ENCODE measurements at places on chromosomes 16 and 17.
A peak's percentile ranks its signal among the peaks of the same experiment; 100 is the strongest.

GRCh38 chr17:1322480-1322879 lies 43.0 kb downstream of the TRARG1 start:
- no peak for DNase-seq

GRCh38 chr16:68377667-68378393 lies 67.0 kb downstream of the PRMT7 start:
- DNase-seq, result no peak

DNA sequence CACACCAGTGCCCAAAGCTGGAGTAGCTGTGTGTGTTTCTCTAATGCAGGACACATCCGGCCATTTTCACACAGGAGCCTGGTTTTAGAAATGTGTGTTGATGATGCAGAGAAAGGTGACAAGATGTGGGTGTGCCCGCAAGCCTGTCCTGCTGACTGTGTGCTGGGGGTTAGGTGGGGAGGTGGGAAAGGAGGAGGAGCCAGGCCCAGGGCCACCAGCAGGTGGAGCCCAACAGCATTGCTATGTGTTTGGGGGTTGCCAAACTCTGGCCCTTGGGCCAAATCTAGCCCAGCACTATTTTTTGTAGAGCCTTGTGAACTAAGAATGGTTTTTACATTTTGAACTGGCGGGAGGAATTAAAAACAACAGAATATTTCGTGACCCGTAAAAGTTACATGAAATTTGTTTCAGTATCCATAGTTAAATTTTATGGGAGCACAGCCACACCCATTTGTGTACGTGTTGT lies 61.7 kb upstream of the LGALS9 start:
- DNase-seq, result no peak

DNA sequence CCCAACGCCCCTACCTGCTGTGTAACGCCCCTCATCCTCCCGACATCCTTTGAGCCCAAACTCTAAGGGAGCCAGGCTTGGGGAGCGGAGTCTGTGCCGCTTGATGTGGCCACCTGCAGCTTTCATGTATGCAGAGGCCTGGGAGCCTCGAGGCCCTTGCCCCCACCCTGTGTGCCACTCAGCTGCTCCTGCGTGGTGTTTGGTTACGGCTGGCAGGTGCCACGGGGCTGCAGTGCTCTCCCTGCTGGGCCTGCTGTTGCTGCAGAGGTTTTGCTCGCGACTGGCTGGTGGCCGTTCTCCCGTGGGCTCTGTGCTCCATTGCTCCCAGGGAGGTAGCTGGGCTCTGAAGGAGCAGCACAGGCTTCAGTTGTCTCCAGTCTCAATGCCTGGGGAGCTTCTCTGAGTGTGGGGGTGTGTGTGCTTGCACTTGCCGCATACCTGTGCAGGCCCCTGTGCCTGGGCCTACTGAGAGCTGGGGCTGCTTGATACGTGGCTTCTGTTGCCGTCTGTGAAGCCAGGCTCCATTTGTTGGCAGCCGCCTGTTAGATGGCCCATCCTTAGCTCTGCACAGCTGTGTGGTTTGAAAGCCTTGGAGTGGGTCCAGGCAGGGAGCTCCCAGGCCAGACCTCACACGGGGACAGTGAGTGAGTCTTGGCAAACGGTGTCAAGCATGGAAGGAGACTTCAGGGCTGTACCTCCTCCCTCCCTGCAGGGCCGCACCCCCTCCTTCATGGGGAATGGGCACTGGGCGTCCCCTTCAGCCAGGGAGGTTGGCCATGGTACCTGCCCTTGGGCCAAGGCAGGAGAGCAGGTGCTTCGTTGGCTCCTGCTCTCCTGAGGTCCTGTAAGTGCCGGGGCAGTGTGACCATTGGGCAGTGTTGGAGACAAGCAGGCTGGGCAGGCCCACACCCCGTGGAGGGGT lies 47.2 kb downstream of the PDPK1 start:
- no peak for DNase-seq

DNA sequence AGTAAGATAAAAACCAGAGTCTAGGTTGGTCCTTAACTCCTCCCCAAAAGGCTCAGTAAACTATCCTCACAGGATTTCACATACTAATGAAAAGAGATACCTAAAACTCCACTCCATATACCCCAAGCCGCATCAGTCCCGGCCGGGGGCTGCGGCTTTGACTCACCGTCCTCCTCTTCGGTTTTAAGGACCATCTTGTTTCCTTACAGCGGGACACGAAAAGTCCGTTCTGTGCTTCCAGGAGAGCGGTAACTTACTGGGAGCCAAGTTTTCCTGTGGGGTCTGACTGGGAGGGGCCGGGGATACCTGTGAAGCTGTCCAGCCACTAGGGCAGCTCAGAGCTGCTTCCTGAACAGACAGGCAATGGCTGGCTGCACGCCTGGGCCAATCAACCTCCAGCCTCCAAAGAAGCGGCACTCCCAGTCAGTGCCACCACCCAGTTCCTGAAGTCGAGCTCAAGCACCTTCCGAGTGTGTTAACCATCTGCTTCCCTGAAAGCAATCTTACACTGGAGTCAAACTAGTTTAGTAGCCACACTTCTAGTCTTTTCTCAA lies 45.5 kb downstream of the CYTH1 start:
- peak; percentile 28 for DNase-seq

GRCh38 chr16:70565053-70565452 lies 41.4 kb downstream of the SF3B3 start:
- DNase-seq, result no peak

DNA sequence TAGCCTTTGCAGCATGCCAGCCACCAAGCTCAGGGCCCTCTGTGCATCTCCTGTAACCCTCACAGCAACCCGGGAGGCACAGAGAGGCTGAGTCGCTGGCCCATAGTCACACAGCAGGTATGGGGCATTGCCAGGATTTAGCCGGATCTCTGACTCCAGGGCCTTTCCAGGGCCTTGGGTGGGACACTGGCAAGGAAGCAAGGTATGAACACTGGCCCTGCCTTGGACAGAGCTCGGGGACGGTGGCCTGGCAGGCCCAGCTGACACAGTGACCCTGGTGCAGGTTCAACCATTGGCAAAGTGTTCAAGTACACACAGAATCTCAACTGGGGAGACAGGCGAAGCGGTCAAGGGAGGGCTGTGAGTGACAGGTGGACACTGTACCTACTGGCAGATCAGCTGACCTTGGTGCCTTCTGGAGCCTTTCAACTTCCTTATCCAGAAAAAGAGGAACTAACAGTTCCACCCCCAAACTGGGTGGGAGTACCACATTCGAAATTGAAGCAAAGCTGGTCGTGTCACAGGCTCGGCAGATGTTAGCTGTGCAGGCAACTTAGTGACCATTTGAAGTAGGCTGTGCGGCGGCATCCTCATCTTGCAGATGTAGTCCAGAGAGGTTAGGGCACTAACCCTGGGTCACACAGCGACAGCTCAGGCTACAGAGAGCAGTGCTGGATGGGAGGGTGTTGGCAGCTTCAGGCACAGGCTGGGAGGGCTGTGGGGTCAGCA lies 287.4 kb downstream of the SEC14L1 start:
- no peak for DNase-seq

GRCh38 chr17:31738067-31738466 lies 121.0 kb downstream of the COPRS start:
- no peak for DNase-seq

- no peak for DNase-seq
These were observed 487 bp downstream of the RANBP10 start for GRCh38 chr16:67805718-67806427.

DNA sequence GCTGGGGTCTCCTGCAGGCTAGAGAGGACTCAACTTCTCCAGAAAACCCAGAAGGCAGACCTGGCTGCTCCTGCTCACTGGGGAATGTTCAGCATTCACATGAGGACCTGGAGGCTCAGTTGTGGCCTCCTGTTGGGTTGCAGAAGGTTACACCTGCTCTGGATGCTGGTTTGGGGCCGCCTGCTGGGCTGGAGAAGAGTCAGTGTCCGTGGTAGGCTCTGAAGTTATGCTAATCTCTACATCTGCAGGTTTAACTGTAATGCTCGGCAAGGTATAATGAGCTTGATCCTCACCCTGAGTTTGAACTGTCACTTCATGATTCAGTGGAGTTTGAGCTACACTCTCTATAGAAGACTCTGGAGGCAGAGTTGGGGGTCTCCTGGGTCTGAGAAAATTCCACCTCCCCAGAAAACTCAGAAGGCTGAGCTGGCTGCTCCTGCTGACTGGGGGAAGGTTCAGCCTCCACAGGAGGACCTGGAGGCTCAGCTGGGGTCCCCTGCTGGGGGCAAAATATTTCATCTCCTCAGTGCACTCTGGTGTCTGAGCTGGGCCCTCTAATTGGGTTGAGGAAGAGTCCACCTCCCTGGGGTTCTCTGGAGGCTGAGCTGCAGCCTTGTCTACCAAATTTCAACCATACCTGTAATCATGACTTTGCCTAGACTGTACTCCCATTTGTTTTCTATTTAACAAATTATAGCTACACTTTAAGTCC lies 23.5 kb downstream of the RDM1 start:
- no peak for DNase-seq

GRCh38 chr16:53784291-53784690 lies 80.3 kb downstream of the FTO start:
- no peak for DNase-seq

DNA sequence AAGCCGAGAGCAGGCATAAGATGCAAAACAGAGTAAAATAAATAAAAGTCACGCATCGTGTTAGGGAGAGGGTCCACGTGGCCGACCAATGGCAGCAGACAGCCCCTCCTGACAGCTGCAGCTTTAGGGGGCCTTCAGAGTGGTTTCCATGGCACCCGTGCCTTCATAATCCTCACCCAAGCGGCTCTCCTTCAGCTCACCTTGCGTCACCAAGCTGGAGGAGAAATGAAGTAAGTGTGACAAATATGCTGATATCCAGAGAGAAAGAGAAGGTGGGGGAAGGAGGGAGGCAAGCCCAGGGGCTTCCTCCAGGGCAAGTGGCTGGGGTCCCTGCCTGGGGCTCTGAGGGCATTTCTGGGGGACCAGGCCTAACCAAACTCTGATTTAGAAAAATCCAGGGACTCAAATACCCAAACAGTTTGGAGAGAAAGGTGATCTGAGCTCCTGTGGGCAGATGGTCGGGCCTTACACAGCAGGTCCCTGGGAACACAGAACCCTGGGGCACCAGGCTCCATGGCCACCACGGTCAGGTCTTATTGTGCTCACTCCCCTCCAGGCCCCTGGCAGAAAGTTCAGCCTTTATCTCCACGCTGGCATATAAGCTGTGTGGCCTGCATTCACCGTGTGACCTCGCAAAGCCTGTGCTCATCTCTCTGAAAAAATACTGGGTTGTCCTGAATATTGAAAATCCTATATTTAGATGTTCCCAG lies 80.7 kb upstream of the TNRC6C start:
- DNase-seq, result no peak

Data from amygdala (tissue), 56 donors.